T-helper 2 cell treated with Interferon-gamma antibody and Interleukin-4, amounts not matched to agents 5 μg/mL and 100 μg/mL, for 36 hours (primary cell): ENCODE measurements at places on chromosomes 5 and 9.
A peak's percentile ranks its signal among the peaks of the same experiment; 100 is the strongest.

GRCh38 chr5:115774684-115775083, 41.8 kb downstream of the CDO1 start:
- H3K27me3 ChIP-seq = peaks cover 14% of the 10 kb centered on the region
- no peak overlapping the region for H3K4me3 ChIP-seq

- H3K36me3 ChIP-seq = peaks cover 45% of the 10 kb centered on the region
- H3K27me3 ChIP-seq = no peaks in the 10 kb centered on the region
- no peak overlapping the region for H3K27ac ChIP-seq
- H3K4me1 ChIP-seq = no peaks in the 10 kb centered on the region
These were observed 53.2 kb downstream of the IPPK start for GRCh38 chr9:92616655-92617111.

DNA sequence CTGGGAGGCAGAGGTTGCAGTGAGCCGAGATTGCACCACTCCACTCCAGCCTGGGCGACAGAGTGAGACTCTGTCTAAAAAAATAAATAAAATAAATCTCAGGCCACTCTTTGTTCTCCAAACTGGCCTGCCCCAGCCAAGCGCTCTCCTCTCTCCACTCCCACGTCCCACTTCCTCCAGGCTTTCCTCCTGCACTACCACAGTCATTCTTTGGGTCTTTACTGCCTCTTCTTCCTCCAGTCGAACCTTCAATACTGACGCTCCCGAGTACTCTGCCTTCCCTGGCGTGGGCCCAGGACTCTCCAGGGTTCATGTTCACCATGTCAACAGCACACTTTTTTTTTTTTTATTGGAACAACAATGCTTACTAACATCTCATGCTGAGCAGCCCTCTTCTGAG, 23.9 kb downstream of the RNF130 start:
- H3K36me3 ChIP-seq = no peaks in the 10 kb centered on the region
- no peak overlapping the region for H3K4me3 ChIP-seq
- no peaks in the 10 kb centered on the region for H3K27me3 ChIP-seq
- H3K27ac ChIP-seq = no peak overlapping the region
- H3K4me1 ChIP-seq = no peaks in the 10 kb centered on the region
- no peak for DNase-seq

DNA sequence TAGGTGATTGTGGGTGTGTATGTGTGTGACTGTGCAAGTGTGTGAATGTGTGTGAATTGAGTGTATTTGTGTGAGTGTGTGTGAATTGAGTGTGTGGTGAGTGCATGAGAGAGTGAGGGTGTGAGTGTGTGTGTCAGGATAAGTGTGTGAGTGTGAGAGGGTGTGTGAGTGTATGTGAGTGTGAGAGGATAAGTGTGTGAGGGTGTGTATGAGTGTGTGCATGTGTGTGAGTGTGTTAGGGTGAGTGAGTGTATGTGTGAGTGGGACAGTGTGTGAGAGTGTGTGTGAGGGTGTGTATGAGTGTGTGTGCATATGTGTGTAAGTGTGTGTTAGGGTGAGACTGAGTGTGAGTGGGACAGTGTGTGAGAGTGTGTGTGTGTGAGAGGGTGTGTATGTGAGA, 21.7 kb downstream of the GPRIN1 start:
- no peaks in the 10 kb centered on the region for H3K36me3 ChIP-seq
- H3K4me3 ChIP-seq = no peak overlapping the region
- no peak for DNase-seq

GRCh38 chr5:96893342-96893741, 17.0 kb downstream of the ERAP2 start:
- no peak for DNase-seq
- H3K27ac ChIP-seq = peak overlapping the region; percentile 23
- H3K4me1 ChIP-seq = peaks cover 51% of the 10 kb centered on the region
- H3K4me3 ChIP-seq = peak overlapping the region; percentile 7
- H3K27me3 ChIP-seq = no peaks in the 10 kb centered on the region
- H3K36me3 ChIP-seq = peaks cover 73% of the 10 kb centered on the region

DNA sequence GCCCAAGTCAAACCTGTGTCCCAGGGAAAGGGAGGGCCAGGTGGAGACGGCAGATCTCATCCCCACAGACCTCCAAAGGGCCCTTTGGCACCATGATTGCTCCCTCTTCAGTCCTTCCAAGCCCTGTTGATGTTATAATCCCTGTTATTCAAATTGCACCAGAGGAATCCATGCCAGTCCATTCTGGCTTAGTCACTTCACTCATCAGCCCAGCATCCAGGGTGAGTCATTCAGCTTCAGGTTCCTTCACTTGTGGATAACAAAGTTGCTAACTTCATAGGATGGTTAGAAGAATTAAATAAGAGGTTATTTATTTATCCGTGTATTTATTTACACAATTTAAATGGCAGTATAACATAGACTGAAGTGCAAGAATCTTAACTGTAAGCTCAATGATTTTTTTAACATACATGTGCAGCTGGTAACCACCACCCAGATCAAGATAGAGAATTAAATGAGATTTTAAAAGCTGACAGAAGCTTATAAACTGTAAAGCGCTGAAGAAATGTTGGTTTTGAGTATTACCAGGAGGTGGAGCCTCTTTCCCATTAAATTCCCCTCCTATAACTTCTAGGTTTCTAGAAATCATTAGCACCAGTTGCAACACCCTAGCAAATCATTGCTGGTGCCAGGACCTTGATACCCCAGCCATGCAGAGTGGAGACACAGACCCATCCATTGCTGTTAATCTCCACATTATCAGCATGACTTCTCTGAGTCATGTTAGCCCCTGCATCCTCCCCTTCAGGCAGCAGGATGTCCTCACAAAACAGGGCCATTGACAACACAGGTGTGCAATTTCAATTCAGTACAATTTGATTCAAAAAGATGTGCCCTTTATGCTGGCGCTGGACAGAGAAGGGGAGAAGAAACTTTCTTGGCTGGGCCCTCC, 77.4 kb downstream of the SEC61B start:
- no peak for DNase-seq
- H3K27ac ChIP-seq = no peak overlapping the region
- H3K4me3 ChIP-seq = no peak overlapping the region
- H3K4me1 ChIP-seq = no peaks in the 10 kb centered on the region

- no peaks in the 10 kb centered on the region for H3K36me3 ChIP-seq
- no peak overlapping the region for H3K27ac ChIP-seq
- DNase-seq = no peak
- peaks cover 1% of the 10 kb centered on the region for H3K4me1 ChIP-seq
These were observed 133.3 kb upstream of the PPP1R2B start for GRCh38 chr5:156716591-156717380.

DNA sequence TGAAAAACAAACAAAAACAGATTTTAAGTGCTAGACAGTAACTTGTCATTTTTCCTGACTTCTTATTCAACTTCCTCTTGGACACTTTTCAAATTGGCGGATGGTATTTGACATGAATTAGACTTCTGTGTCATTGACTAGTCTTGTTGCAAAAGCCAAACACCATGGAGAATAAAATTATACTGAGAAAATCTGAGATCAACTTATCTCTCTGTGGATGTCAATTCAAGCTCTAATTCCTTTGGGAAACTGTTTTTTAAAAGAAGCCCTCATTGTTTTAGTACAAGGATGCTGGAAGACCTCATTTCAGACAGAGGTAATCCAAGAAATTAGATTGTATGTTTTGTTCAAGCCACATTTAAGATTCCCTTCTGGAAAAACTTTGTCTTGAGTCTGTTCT, 831.0 kb downstream of the SEMA5A start:
- DNase-seq = no peak
- no peaks in the 10 kb centered on the region for H3K4me1 ChIP-seq

DNA sequence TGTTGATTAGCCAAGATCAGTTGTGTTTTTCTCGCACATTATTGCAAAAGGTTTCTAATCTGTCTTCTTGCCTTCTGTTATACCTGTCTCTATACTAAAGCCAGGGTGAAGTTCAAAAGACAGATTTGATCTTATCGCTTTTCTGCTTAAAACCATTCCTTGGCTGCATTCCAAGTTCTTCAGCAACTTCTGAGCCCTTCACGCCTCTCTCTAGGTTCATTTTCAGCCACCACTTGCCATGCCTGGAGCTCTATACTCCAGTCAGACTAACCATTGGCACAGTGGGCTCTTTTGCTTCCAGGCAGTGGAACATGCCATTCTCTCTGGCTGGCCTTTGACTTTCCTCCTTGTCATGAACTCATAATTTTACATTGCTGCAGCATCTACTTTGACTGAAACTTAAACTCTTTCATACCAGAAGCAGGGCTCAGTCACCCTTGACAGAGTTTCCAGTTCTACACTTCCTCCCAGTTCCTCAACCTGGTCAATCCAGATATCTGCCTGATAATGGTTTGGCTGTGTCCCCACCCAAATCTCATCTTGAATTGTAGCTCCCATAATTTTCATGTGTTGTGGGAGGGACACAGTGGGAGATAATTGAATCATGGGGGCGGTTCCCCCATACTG, 114.4 kb downstream of the SLC12A2 start:
- peaks cover 15% of the 10 kb centered on the region for H3K36me3 ChIP-seq
- H3K4me1 ChIP-seq = peaks cover 32% of the 10 kb centered on the region
- no peak for DNase-seq

DNA sequence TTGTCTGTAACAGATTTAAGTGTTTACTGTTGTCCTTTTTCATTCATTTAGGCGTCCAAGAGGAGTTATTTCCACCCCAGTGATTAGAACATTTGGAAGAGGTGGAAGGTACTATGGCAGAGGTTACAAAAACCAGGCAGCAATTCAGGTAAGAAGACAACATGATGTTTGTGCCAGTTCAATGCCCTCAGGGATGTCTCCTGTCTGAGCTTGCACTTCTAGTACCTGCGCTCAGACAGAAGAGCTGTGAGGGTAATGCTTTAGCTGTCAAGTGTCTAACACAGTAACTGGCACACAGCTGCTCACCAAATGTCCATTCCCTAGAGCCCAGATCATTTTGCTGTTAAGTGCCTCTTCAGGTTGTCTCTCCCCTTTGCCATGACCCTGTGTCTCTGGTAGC, 14.2 kb upstream of the PHF2 start:
- H3K27ac ChIP-seq = peak overlapping the region; percentile 49
- DNase-seq = no peak
- H3K36me3 ChIP-seq = peaks cover 63% of the 10 kb centered on the region
- no peak overlapping the region for H3K4me3 ChIP-seq

- DNase-seq = no peak
- no peak overlapping the region for H3K27ac ChIP-seq
- no peak overlapping the region for H3K4me3 ChIP-seq
- no peaks in the 10 kb centered on the region for H3K36me3 ChIP-seq
- H3K4me1 ChIP-seq = no peaks in the 10 kb centered on the region
- no peaks in the 10 kb centered on the region for H3K27me3 ChIP-seq
These were observed 145.3 kb upstream of the ZNF462 start for GRCh38 chr9:106717686-106718085.

DNA sequence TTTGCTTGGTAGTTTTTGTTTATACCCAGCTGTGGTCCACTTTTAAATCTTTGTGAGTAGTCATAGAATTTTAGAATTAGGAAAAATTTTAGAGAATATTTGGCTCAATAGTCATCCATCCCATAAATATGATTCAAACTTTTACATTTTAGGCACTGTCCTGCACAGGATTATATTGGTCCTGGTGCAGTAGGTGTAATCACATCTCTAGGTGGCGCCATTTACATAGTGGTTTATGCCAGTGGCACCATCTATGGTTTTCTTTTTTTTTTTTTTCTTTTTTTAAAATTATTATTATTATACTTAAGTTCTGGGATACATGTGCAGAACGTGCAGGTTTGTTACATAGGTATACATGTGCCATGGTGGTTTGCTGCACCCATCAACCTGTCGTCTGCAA, 260.7 kb upstream of the KCNN2 start:
- no peaks in the 10 kb centered on the region for H3K36me3 ChIP-seq
- H3K27me3 ChIP-seq = no peaks in the 10 kb centered on the region
- no peaks in the 10 kb centered on the region for H3K4me1 ChIP-seq
- no peak overlapping the region for H3K27ac ChIP-seq

DNA sequence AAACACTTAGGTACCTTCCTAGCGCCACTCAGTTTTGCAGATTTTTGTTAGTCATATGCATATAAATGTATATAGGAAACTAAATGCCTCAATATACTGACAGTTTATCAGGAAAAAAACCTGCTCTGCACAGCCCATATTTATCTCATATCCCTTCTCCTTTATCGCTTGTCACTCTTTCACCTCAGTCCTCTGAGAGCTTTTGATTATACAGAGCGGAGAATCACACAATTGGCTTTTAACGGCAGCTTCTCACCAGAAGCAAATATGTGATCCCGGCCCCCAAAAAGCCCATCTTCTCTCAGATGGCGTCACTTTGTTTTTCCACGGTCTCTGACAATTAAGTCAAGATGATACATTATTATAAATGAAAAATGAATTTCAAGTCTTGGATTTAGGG, 362.6 kb downstream of the DNAH5 start:
- H3K4me1 ChIP-seq = no peaks in the 10 kb centered on the region
- no peak for DNase-seq
- H3K36me3 ChIP-seq = no peaks in the 10 kb centered on the region

- no peak overlapping the region for H3K4me3 ChIP-seq
- peaks cover 32% of the 10 kb centered on the region for H3K36me3 ChIP-seq
- peaks cover 80% of the 10 kb centered on the region for H3K4me1 ChIP-seq
- no peak for DNase-seq
- no peak overlapping the region for H3K27ac ChIP-seq
These were observed 32.2 kb upstream of the TNFAIP8 start for GRCh38 chr5:119323601-119324000.

- no peak overlapping the region for H3K27ac ChIP-seq
- no peaks in the 10 kb centered on the region for H3K4me1 ChIP-seq
- no peak for DNase-seq
- H3K27me3 ChIP-seq = no peaks in the 10 kb centered on the region
These were observed 161.6 kb upstream of the DMRTA1 start for GRCh38 chr9:22285066-22285465.

GRCh38 chr5:140362875-140363630, 3.1 kb downstream of the SLC4A9 start:
- DNase-seq = peak; percentile 78
- peaks cover 5% of the 10 kb centered on the region for H3K27me3 ChIP-seq
- H3K4me3 ChIP-seq = peak overlapping the region; percentile 70
- H3K27ac ChIP-seq = no peak overlapping the region

DNA sequence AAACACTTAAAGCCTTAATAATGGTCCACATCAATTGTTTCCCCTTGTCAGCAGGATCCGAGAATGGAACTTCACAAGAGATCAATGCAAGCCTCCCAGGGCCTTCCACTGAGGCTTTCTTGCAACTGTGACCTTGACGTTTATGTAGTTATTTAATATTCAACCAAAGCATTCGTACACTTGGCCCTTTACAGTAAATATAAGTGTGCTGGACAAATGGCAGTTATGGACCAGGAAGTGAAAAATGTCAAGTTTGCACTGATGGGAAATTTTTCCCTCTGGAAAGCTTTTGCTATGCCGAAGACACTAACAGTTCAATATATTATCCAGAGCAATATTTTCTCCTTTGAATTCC, 101.8 kb downstream of the TTLL11 start:
- no peaks in the 10 kb centered on the region for H3K4me1 ChIP-seq
- no peak overlapping the region for H3K4me3 ChIP-seq
- no peak for DNase-seq
- H3K27ac ChIP-seq = no peak overlapping the region
- H3K36me3 ChIP-seq = no peaks in the 10 kb centered on the region

DNA sequence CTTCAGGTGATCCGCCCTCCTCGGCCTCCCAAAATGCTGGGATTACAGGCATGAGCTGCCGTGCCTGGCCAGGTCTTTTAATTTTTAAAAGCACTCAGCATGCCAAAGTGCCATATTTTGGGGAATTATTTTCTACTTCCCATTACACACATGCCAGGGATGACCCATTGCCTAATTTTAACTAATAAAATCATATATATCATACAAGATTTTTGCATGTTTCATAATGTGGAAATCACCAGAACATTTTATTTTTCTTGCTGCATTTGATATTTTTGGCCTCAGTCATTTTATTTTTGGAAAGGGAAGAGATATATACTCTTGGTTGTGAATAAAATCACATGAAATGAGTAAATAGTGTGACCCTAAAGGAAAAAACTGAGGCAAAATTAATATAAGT, 45.3 kb upstream of the TENT2 start:
- H3K4me1 ChIP-seq = peaks cover 19% of the 10 kb centered on the region
- H3K27ac ChIP-seq = no peak overlapping the region
- H3K4me3 ChIP-seq = no peak overlapping the region
